Spleen (tissue), 13 donors: ENCODE measurements at places on chromosomes 6 and 20. TPM values are rescaled to one million over a fixed set of nuclear protein-coding genes. Genes with fewer than 3 reads are reported as not detected.

NOX3 gene
- not detected for total RNA-seq

DNA sequence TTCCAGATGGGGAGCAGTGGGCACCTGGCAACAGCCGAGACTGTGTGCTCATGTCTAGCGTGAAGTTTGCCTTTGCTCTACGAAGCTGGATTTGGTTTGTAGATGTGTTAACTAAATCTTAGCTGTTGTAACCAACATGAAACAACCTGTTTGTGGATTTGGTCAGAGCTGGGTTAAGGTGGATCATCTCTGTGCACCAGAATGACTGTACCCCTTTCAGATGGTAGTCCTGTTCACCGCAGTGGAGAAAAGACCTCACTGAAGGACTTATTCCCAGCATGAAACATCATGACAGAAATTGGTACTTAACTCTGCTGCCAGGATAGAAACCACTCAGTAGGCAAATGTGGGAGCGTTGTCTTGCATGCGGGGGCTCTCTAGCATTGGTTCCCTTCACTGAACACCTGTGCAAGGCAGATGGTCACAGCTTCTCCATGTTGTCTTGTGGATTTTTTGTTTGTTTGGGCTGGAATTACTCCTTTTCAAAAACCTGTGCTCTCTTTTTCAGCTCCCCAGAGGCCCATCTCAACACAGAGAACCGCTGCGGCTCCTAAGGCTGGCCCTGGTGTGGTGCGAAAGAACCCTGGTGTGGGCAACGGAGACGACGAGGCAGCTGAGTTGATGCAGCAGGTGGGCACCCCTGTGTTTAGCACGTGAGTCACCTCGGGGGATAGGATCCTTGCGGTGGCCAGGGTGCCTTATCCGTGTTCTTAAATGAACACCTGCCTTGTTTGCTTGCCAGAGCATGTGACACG lies 19.3 kb upstream of the EFCAB8 start:
- H3K4me1 ChIP-seq, result peaks cover 17% of the 10 kb centered on the region
- no peak overlapping the region for H3K4me3 ChIP-seq
- H3K36me3 ChIP-seq, result peaks cover 100% of the 10 kb centered on the region

PLCB4 gene
- 1.4 TPM for total RNA-seq

DNA sequence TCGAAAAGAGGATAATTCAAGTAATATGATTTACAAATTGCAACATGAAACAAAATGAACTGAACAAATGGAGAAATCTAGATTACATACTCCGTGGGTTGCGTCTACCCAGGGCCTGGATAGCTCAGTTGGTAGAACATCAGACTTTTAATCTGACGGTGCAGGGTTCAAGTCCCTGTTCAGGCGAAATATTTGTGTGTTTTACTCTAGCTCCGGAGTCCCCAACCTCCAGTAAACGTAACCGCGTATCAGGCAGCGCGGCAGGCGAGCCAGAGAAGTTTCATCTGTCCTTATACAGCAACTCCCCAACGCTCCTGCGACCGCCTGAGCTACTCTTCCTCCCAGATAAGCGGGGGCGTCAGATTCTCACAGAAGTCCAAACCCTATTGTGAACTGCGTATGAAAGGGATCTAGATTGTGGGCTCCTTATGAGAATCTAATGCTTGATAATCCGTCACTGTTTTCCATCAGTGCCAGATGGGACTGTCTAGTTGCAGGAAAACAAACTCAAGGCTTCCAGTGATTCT lies 176.1 kb downstream of the TRIM27 start:
- DNase-seq, result no peak
- no peak overlapping the region for H3K4me3 ChIP-seq
- peak overlapping the region; percentile 42 for H3K27ac ChIP-seq
- no peaks in the 10 kb centered on the region for H3K36me3 ChIP-seq
- peaks cover 31% of the 10 kb centered on the region for H3K27me3 ChIP-seq
- no peaks in the 10 kb centered on the region for H3K4me1 ChIP-seq

PNRC1 gene
- 304 TPM for total RNA-seq

HTR1E gene
- not detected for total RNA-seq

GRCh38 chr6:96470296-96470695 lies 51.3 kb upstream of the UFL1 start:
- no peak overlapping the region for H3K4me3 ChIP-seq
- H3K27ac ChIP-seq, result no peak overlapping the region
- no peaks in the 10 kb centered on the region for H3K36me3 ChIP-seq
- no peak for DNase-seq

GRCh38 chr6:3882866-3883265 lies 33.7 kb downstream of the FAM50B start:
- H3K27ac ChIP-seq, result no peak overlapping the region
- no peak for DNase-seq
- no peaks in the 10 kb centered on the region for H3K36me3 ChIP-seq
- H3K27me3 ChIP-seq, result no peaks in the 10 kb centered on the region
- no peaks in the 10 kb centered on the region for H3K4me1 ChIP-seq
- no peak overlapping the region for H3K4me3 ChIP-seq

DNA sequence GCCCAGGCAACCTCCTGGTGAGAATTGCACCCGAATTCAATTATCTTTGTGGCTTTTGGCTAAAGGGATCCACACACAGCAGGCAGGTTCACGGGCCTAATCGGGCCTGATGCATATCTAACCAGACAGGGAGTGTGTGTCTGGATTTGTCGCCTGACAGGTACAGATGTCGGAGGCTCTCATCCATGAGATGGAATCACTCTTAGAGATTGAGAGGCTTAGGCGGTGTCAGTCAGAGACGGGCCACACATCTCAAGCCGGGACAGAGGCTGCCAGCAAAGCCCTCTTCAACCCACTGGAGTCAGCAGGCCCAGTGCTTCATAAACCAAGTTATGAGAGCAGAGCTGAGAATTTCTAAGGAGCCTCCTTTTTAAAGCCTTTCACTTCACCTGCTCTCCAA lies 247.0 kb downstream of the LRFN2 start:
- DNase-seq, result no peak
- no peaks in the 10 kb centered on the region for H3K4me1 ChIP-seq
- H3K27me3 ChIP-seq, result peaks cover 9% of the 10 kb centered on the region
- H3K27ac ChIP-seq, result no peak overlapping the region
- no peaks in the 10 kb centered on the region for H3K36me3 ChIP-seq
- no peak overlapping the region for H3K4me3 ChIP-seq

GRCh38 chr20:44720997-44721784 lies 6.0 kb downstream of the CCN5 start:
- no peaks in the 10 kb centered on the region for H3K36me3 ChIP-seq
- H3K27me3 ChIP-seq, result no peaks in the 10 kb centered on the region
- no peaks in the 10 kb centered on the region for H3K4me1 ChIP-seq
- no peak overlapping the region for H3K27ac ChIP-seq
- no peak for DNase-seq

DNA sequence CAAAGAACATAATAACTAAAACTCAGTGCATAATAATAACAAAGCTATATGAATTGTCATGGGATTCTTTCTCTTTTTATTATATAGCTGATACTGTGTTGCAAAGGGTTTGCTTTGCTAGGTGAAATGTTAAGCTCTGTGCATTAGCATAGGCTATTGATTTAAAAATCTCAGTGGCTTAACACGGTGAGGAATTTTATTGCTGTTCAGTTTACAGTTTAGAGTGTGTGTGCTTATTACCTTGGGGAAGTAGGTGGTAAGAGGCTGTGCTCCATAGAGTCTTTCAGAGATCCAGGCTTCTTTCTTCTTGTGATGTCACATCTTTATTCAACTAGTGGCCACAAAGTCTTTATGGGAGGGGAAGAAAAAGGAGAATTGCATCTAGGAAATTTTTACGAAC lies 55.7 kb downstream of the LRRC1 start:
- no peak overlapping the region for H3K27ac ChIP-seq
- DNase-seq, result no peak
- no peaks in the 10 kb centered on the region for H3K27me3 ChIP-seq
- H3K4me1 ChIP-seq, result no peaks in the 10 kb centered on the region

- peaks cover 56% of the 10 kb centered on the region for H3K4me1 ChIP-seq
- H3K36me3 ChIP-seq, result no peaks in the 10 kb centered on the region
- no peak overlapping the region for H3K27ac ChIP-seq
- peaks cover 99% of the 10 kb centered on the region for H3K27me3 ChIP-seq
Measured at GRCh38 chr6:1390946-1391799, 1.8 kb downstream of the FOXF2 start.

CUTA gene
- total RNA-seq, result 123 TPM

MTFR2 gene
- 1.6 TPM for total RNA-seq

GRCh38 chr20:23186808-23187207 lies 100.7 kb upstream of the CD93 start:
- no peaks in the 10 kb centered on the region for H3K27me3 ChIP-seq
- H3K27ac ChIP-seq, result no peak overlapping the region
- H3K4me1 ChIP-seq, result no peaks in the 10 kb centered on the region
- H3K36me3 ChIP-seq, result no peaks in the 10 kb centered on the region
- peak; percentile 62 for DNase-seq

DNA sequence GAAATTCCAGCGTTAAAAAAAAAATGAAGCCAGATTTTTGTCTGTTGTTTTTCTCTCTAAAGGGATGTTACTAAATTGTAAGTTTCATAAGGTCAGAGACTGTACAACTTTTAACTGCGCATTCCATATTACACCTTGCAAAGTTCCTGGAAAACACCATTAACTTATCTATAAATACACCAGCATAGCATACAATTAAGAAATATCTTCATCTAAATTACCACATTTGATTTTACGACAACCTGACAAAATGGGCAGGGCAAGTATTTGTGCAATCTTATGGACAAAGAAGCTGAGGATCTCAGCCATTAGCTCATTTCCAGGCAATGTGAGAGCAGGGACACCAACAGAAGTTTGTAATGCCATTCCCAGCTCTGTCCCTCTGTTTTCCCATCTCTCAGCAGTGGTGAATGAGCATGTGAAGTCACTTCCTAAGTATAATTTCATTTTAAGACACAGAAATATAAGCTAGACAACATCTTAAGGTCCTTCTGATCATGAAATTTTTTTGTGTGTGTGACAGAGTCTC lies 12.9 kb upstream of the GCM1 start:
- no peak for DNase-seq
- no peaks in the 10 kb centered on the region for H3K4me1 ChIP-seq
- no peaks in the 10 kb centered on the region for H3K36me3 ChIP-seq
- no peaks in the 10 kb centered on the region for H3K27me3 ChIP-seq
- no peak overlapping the region for H3K27ac ChIP-seq

- no peaks in the 10 kb centered on the region for H3K27me3 ChIP-seq
- no peak for DNase-seq
- H3K4me1 ChIP-seq, result peaks cover 32% of the 10 kb centered on the region
- no peak overlapping the region for H3K27ac ChIP-seq
- no peak overlapping the region for H3K4me3 ChIP-seq
Measured at GRCh38 chr6:36052097-36052496, 24.5 kb downstream of the MAPK14 start.

GRCh38 chr6:43302126-43302525 lies 4.1 kb downstream of the SLC22A7 start:
- no peaks in the 10 kb centered on the region for H3K36me3 ChIP-seq
- peaks cover 11% of the 10 kb centered on the region for H3K27me3 ChIP-seq
- no peak for DNase-seq
- no peaks in the 10 kb centered on the region for H3K4me1 ChIP-seq

SIRPD gene
- total RNA-seq, result 2.4 TPM

BANF2 gene
- not detected for total RNA-seq

PCMTD2 gene
- 99.5 TPM for total RNA-seq

DNA sequence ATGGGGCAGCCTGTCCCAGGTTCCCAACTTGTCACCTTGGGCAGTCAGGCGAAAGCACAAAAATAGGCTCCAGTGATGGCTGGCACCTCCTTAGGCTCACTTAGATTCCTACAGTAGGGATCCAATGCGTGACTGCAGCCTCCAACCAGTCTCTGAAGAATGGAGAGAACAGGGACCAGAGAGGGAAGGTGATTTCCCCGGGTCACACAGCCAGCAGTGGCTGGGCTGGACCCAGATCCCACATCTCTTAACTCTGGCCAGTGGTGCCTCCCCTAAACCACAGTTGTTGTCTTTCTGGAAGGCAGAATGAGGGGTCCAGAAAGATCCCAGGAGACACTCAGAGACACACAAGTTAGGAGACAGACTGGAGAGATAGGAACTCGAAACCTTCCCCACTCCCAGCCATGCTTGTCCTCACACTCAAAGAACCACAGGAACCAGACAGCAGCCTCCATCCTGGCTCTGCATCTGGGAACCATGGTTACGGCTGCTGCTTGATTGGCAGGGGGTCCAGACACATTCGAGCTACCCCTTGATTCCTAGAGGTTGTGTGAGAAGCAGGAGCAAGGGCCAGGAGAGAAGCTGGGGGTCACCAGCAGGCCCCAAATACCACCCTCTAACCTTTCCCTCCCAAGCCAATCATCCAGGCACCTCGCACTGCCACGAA lies 33.1 kb upstream of the SIRPA start:
- no peaks in the 10 kb centered on the region for H3K36me3 ChIP-seq
- no peak for DNase-seq
- no peak overlapping the region for H3K27ac ChIP-seq

- no peaks in the 10 kb centered on the region for H3K27me3 ChIP-seq
- H3K4me3 ChIP-seq, result no peak overlapping the region
- peaks cover 37% of the 10 kb centered on the region for H3K4me1 ChIP-seq
- no peak for DNase-seq
- H3K36me3 ChIP-seq, result no peaks in the 10 kb centered on the region
- no peak overlapping the region for H3K27ac ChIP-seq
Measured at GRCh38 chr6:28269492-28269891, 2.5 kb downstream of the ZSCAN26 start.

GRCh38 chr6:111278731-111279130 lies 191.4 kb downstream of the SLC16A10 start:
- no peak overlapping the region for H3K27ac ChIP-seq
- H3K4me1 ChIP-seq, result peaks cover 4% of the 10 kb centered on the region
- no peaks in the 10 kb centered on the region for H3K27me3 ChIP-seq
- H3K36me3 ChIP-seq, result peaks cover 54% of the 10 kb centered on the region

MARCKS gene
- total RNA-seq, result 119 TPM

GRCh38 chr20:62454904-62455636 lies 20.7 kb downstream of the GATA5 start:
- no peak for DNase-seq
- H3K27ac ChIP-seq, result no peak overlapping the region
- H3K36me3 ChIP-seq, result no peaks in the 10 kb centered on the region
- H3K4me3 ChIP-seq, result no peak overlapping the region
- no peaks in the 10 kb centered on the region for H3K4me1 ChIP-seq

DNA sequence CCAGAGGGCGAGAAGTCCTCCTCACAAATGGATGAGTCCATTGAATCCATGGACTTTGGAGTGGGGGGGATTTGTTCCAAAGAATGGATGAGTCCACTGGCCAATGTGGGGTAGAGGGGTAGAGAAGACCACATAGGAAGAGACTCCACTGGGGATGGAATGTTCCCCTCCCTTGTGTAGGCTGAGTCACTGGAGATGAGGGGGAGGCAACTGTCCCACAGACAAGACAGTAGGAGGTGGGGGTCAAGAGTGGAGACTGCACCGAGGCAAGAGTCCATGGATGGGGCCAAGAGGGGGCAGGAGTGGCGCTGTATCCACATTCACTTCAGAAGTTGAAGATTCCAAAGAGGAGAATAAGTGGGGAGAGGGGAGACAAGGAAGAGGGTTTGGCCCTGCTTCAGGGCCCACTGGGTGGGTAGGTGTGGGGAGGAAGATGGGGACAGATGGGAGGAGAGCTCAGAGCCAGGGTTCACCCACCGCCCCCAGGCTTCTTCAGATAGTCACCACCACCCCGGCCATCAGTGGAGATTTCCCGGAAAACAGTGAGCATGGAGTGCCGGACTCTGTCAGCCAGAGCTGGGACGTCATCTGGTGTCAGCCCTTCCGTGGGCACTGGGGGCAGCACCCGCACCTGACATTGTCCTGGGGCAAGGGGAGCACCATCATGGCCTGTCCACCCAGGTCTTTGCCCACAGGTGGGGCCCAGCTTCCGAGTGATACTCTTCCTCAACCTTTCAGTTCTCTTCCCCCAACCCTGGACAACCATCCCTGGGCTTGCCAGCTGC lies 4.6 kb downstream of the EGFL8 start:
- no peak overlapping the region for H3K4me3 ChIP-seq
- DNase-seq, result peak; percentile 65
